Activated T-helper 1 cell treated with anti-CD3 and anti-CD28 coated beads, Interleukin-12 subunit alpha, Interleukin-12 subunit beta, Interleukin-2, Interleukin-4 antibody, amounts not matched to agents 30 ng/mL and 10 ng/mL and 1 ng/mL, durations not matched to agents 14 hours and 24 hours and 36 hours (primary cell): ENCODE measurements at places on chromosomes 11 and 22. TPM values are rescaled to one million over a fixed set of nuclear protein-coding genes. Genes with fewer than 3 reads are reported as not detected.

NLRP14 gene
- 0.05 and 0.10 TPM in 2 replicates for total RNA-seq

HBB gene
- total RNA-seq = not detected in 2 replicates

C22orf31 gene
- not detected in 2 replicates for total RNA-seq

OR52N4 gene
- total RNA-seq = 0.16 TPM in 1 of 2 replicates, not detected in the other

CPSF7 gene
- 141 and 148 TPM in 2 replicates for total RNA-seq

DNAJB7 gene
- not detected in 2 replicates for total RNA-seq

NXPE1 gene
- total RNA-seq = not detected in 2 replicates
